ENCODE measurements at places on chromosomes 3 and 15.

DNA sequence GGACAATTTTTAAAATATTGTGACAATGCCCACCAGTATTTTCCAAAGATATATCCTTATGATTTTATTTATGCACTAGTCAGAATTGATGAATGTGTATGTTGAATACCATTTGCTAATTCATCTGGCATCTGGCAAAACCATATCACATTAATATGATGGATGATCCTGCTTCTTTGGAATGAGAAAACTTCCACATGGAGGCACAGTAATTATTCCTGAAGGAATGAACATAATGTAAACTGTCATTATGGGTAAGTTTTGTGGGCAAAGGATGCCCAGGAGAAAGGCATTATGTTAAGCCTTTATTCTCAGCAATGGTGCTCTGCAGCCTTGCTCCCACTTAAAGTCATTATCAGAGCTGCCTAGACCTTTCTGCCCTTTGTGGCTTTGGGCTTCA is 113.0 kb upstream of the MME start:
- DNase-seq = no peak

GRCh38 chr3:151477591-151478334 is 16.9 kb upstream of the IGSF10 start:
- DNase-seq = no peak

DNA sequence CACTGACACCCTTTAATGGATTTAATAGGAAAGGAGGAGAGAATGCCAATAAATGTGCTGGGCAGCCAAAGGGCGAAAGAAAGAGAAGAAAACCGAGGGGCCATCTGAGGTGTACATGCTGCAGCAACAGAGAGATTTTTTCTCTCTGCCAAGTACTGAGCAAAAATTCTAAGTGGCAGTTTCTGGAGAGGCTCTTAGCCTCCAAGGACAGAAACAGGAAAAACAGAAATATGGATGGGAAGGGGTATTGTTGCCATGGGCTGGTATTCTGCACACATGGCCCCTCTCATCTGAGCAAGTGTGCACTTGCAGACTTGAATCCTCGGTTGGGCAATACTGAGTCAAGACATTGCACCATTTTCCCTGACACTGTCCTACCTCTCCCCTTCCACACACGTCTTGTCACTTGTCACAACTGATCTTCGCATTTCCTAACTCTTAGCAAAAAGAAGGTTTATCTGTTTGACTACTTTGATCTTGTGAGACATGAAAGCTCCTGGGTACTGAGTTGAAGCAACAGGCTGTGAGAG is 73.9 kb downstream of the PRICKLE2 start:
- DNase-seq = no peak

- DNase-seq = no peak
These were observed 244.1 kb downstream of the SLCO3A1 start for GRCh38 chr15:92097474-92098178.

DNA sequence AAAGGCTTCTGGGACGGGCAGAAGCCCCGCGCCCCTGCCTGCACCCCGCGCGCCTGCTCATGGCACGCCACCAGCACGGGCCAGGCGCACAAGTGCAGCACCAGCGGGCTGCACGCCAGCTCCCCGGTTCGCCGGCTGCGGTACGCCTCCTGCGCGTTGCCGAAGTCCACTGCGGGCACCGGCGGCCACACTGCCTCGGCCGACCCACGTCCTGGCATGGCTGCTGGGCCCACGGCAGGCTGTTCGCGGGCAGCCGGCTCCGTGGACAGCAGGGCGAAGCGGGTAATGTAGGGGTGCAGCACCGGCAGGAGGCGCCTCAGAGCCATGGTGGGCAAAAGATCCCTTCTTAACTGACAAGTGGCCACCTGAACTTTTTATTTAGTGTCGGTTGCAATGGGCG is 34.8 kb downstream of the MCCC1 start:
- no peak for DNase-seq

DNA sequence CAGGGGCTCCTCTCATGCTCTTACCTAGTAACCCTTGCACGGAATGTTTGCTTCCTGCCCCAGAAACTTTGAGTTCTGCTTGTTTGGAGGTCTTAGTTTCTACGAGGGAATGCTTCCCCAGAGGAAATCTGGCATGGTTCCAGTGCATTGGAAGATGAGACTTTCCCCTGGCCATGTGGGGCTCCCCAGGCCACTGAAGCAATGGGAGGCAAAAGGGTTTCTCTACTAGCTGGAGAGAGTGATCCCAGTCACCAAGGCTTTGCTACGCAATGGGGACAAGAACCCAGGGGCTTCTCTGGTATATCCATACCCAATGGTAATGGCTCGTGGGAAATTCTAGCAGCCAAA is 44.2 kb upstream of the RPL32 start:
- no peak for DNase-seq

DNA sequence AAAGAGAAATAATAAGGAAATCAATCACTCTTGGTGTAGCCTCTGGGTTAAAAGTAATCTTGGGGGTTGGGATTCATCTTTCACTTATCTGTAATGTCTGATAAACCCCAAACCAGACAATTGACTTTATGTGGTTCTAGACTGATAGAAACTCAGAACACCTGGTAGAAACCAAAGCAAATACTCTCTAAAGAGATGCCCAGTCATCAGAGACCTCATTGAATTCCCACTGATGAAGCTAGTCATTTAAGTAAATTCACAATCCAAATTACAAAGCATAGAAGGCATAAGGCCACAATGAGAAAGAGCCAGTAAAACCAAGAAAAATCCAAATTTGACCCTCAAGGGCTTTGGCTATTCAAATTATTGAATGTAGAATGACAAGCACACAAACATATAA is 250.6 kb downstream of the MBNL1 start:
- DNase-seq = no peak

DNA sequence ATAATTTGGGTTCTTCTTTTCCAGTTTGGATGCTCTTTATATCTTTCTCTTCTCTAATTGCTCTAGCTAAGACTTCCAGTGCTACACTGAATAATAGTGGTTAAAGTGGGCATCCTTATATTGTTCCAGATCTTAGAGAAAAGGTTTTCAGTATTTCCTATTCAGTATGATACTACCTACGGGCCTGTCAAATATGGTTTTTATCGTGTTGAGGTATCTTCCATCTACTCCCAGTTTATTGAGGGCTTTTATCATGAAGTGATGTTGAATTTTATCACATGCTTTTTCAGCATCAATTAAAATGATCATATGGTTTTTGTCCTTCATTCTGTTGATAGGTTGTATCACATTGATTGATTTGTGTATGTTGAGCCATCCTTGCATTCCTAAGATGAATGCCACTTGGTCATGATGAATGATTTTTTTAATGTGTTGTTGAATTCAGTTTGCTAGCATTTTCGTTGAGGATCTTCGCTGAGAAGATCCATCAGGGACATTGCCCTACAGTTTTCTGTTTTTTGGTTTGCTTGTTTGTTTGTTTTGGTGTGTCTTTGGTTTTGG is 3.0 kb upstream of the LRRC34 start:
- DNase-seq = no peak

GRCh38 chr3:157099326-157100095 is 60.4 kb downstream of the CCNL1 start:
- no peak for DNase-seq

DNA sequence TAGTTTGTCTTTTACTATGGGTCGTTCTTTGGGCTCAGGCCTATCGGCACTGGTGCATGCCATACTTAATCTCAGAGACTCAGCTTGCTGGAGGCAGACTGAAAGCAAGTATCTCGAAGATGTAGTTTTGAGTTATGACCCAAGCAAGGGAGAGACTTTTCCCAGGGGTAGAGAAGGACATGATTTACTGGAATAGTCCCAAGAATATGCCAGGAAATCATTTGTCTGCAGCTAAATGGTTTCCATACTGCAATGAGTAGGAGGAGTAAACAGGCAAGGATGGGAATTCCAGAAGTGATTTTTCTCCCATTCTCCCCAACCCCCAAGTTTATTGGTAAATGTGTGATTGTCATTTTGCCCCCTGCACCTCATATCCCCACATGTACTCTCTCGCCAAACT is 35.4 kb upstream of the LACTB start:
- DNase-seq = no peak

- DNase-seq = peak; percentile 46
These were observed 2.0 kb upstream of the TOPBP1 start for GRCh38 chr3:133663569-133664313.

DNA sequence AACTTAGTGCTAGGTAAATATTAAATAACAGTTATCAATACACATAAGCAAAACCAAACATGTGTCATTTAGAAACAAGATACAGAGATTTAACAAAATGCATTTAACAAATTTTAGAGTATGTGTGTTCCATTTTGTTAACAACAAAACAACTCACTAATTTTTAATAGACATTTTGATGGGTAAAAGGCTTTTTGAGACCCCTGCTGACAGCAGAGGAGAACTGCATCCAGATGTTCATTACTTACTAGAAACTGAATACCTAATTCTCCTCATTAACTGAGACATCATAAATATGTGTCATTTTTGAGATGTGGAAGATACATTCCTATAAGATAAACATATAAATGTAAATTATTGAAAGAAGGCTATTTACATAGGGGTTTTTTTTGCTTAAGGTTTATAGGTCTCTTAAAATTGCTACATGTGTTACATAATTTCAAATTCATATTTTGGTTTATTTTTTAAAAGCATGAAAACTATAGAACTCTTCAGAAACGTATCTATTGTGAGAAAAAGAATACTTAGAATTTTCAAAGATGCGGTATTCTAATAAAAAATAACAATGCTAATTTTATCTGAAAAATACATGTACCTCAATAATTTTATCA is 1009.8 kb downstream of the TUSC7 start:
- no peak for DNase-seq

DNA sequence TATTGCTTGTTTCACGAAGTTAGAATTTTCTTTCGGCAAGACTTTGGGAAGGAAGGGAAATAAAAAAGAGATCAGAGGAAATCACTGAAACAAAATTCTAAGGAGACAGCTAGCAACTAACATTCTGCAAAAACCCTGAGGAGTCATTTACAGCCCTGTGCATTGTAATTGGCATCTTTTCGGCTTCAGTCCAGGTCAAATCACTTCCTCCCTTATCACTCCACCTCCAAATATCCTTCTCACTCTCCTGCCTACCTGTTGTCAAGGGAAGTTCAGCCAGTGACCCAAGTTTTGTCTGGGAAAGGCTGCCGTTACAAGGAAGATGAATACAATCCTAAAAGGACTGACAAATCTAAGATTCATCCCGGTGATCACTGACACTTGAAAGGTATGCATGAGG is 39.6 kb downstream of the MDFIC2 start:
- DNase-seq = no peak

DNA sequence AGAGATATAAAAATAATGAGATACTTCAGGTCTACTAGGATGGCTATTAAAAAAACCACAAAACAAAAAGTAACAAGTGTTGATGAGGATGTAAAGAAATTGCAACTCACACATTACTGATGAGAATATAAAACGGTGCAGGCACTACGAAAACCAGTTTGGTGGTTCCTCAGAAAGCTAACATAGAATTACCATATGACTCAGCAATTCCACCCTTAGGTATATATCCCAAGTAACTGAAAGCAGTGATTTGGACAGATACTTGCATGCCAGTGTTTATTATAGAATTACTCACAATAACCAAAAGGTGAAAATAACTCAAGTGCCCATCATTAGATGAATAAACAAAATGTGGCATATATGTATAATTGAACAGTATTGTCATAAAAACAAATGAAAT is 87.5 kb upstream of the MELTF start:
- DNase-seq = no peak

DNA sequence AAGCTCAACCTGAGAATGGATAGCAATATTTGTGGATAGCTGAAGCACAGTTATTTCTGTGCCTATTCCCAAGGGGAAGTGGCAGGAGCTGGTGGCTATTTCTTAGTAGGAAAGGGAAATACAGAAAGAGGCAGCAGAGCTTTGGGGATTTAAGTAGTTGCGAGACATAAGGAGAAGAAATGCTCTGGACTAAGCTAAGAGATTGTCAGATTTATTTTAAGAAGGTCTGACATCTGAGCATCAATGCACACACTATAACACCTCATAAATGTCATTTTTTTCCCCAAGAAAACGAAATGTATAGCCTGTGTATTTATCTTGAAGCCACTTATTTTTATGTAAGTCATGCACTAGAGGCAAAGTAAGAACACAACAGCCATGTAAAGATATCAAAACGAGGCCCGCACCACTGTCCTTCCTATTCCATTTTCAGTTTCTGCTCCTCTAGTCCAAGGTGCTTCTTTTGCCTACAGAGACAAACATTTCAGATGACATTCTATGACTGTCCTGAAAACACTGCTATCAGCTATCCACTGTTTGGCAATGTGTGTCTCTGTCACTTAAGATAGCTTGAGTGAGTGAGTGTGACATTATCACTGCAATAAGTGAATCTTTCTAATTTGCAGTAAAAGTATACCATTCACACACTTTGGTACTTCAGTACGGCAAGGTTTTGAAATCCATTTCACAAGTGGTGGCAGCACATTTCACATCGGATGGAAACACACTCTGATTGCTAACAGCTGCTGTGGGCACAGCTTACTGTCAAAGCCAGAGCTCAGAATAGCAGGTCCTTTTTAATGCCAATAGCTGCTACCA is 62.7 kb upstream of the ICE2 start:
- DNase-seq = no peak

- no peak for DNase-seq
These were observed 22.2 kb downstream of the ALDH1A2 start for GRCh38 chr15:58043192-58043903.

GRCh38 chr3:85796140-85796539 is 837.4 kb downstream of the CADM2 start:
- DNase-seq = no peak

GRCh38 chr15:96336596-96337364 is 6.3 kb downstream of the NR2F2 start:
- DNase-seq = no peak

Measured in SIG-M5 (cell line).